ENCODE measurements at places on chromosomes 11 and 22.

DNA sequence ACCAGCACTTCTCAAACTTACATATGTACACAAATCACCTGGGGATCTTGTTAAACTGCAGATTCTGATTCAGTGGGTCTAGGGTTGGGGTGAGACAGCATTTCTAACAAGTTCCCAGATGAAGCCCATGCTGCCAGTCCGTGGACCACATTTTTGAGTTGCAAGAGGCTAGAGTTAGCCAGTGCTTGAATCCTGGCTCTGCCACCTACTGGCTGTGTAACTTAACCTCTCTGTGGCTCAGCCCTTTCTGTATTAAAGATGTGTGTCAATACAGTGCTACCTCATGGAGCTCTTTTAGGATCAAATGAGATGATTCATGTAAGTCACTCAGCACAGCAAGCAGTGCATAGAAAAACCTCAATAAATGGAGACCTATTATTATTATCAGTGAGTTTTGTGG is 90.2 kb upstream of the ISX start:
- DNase-seq: no peak

DNA sequence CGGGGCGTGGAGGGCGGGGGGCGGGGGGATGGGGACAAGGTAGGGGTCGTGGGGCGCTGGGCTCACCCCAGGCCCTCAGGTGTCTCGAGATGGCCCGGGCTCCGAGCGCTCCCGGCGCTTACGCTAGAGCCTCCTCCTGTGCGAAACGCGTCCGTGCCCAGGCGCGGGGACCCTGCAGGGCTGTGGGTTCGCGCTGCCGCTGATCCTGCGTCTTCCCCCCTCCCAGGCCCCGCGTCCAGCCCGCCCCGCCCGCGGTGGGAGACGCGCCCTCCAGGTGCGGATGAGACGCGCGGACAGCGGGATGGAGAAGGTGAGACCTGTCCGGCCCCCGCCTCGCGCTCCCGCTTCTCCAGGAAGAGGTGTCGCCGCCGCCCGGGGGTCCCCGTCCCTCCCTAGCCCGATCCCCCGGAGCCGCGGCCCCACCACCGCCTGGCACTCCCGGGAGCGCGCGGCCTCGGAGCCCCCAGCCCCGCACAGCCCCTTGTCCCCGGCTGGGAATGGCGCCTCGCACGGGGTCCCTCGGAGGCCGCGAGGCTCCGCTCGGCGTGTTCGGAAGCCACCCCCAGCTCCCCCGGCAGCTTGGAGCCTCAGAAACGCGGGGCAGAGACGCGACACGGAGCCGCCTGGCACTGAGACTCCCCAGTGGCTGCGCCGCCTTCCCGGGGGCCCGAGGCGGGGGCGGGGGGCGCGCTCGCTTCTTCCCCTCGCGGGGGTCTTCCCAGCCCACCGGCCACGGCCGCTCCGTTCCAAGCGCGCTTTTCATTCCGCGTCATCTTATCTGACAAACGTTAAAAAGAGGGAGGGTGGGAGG is 27.6 kb upstream of the TOLLIP start:
- peak; percentile 28 for DNase-seq

GRCh38 chr11:45641961-45642360 is 23.5 kb downstream of the CHST1 start:
- no peak for DNase-seq

- no peak for DNase-seq
Measured at GRCh38 chr22:41333806-41334205, 32.5 kb downstream of the ZC3H7B start.

GRCh38 chr11:102269927-102270326 is 47.4 kb upstream of the BIRC3 start:
- DNase-seq: no peak

DNA sequence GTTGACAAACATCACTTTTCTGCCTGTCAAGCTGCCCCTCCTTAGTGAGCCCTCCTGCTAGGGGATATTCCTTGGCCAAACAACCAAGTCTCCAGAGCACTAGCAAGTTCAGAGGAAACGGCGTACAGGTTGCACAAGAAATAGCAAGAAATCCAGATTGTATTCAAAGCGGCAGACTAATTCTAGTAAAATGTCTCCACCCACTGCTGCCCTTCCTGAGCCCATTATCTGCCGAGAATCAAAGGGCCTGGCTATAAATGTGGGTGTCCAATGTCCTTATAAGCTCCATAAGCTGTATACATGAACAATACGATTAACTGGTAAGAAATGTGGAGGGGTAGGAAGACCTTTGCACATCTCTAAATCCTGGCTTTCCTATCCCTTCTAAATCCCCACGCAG is 44.0 kb upstream of the AKIP1 start:
- DNase-seq: no peak

DNA sequence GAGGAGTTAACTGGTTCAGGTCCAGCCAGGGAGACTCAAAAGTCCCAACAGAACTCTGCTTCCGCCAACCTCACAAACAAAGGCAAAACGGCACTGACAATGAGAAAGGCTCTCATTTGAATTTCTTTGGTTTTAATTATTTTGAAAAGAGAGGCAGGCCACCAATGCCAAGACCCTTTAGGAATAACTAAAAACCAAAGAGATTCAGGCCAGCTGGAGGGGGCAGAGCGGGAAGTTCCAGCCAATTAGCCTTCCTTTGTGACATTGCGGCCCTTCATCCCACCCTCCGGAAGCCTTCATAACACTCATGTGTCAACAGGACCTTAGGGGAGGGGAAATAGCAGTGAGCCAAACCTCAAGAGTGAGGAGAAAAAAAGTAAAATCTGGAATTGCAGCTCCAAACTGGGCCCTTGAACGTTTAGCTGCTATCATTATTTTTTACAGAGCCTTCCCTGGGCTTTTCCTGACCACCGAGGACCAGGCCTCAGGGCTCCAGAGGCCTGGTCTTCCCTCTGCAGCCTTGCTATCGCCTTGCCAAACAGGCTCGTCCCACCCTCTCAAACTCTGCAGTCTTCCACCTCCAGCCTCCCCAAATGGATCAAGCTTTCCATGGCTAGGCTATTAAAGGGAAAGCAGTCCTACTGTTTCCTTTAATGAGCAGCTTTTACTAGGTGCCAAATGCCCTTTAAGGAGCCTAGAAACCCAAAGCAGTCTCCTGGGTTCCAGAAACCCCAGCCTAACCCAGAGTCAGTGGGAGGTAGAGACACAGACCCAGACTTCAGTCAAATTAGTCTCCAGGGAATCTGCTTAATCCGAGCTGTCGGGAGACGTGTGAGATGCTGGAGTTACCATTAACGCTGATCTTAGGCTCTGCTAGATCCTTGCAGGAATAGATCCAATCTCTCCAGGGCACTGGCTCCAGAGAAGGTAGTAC is 114.2 kb downstream of the CCDC34 start:
- DNase-seq: no peak

GRCh38 chr22:46193898-46194310 is 43.6 kb downstream of the PPARA start:
- no peak for DNase-seq

GRCh38 chr11:69001243-69002081 is 11.6 kb downstream of the MRGPRF start:
- DNase-seq: no peak

DNA sequence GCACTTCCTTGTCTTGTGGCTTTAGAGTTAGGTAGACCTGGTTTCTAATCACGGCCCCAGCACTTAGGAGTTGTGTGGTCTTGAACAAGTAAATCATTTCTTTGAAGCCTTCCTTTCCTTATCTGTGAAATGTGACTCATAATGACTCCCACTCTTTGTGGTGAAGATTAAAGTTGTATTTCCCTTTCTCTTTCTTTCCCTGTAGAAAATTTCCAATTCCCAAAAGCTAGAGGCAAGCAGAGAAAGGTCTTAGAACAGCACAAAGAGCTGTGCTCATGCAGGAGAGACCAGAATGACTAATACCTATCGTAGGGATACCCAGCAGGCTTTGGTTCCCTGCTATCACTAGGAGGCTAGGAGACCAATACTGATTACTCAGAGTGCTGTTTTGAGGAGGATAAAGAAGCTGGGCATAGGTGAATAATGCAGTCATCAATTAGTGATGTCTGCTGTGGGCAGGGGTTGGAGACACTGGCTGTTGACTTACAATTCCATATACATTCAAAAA is 270.7 kb upstream of the SYN3 start:
- no peak for DNase-seq

GRCh38 chr22:37018815-37019308 is 385 bp downstream of the TST start:
- DNase-seq: no peak

GRCh38 chr11:113401718-113402117 is 14.1 kb downstream of the ANKK1 start:
- DNase-seq: no peak

DNA sequence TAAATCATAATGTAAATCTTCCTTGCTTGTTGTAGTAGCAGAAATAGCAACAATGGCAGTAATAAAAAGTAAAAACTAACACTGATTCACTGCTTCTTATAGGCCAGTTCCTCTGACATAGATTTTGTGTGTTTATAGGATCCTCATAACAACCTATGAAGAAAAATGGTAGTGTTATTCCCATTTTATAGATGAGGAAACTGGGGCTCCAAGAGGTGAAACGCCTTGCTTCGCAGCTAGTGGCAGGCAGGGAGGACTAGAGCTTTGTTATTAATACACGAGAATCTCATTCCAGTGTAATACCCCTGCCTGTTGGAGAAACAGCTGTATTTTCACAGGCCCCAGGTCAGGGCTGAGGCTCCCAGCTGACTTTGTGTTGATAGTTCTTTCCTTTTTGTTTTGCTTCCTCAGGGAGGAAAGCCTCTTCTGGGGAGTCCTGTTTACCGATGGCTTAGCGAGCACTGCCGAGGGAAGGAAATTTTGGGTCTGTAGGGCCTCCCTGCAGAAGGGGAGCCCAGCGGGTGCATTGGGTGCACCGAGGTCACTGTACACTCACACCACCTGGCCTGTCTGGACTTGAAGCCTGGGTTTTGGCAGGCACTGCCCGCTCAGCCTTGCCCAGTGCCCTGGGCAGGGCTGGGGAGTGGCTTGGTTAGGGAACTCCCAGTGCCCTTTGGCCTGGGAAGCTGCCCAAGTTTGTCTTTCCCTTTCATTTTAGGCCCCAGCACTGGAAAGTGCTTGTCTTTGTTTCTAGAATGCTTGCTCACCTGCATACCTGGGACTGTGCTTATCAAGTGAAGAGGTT is 13.5 kb downstream of the KIAA1671 start:
- no peak for DNase-seq

DNA sequence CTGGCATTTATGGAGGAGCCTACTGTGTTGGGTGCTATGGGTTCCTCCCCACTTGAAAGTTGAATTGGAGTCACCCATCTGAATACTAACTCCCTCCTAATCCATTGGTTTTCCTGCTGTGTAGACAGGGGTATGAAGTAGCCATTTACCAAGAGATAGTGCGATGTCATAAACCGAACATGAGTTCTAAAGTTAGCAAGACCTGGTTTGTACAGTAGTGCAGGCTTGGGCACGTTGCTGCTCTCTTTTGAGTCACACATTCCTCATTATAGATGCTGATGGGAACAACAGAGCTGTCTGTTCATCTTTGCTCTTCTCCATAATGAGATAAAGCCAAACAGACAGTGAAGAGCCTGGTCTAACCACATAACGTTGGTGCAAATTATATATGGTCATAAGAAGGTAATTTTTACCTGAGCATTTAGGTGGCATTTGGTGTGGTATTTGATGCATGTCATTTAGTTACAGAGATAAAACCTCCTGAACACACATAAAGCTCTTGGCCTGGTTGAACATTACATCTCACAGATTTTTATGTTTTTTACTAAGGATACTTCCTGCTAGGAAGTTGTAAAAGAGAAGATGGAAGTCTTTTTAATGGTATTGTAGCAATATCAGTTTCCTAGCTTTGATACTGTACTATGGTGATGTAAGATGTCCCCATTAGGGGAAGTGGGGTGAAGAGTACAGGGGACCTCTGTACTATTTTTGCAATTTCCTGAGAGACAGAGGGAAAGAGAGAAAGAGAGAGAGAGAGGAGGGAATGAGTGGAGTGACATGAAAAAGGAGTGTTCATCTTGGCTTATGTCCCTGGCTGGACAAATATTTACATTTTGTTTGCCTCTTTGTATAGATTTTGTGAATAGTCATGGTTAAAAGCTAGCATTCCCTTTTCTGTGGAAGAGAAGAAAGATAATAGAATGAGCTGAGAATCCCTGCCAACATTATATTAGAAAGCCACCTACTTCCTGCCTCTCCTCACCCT is 27.9 kb downstream of the GRAP2 start:
- DNase-seq: no peak

DNA sequence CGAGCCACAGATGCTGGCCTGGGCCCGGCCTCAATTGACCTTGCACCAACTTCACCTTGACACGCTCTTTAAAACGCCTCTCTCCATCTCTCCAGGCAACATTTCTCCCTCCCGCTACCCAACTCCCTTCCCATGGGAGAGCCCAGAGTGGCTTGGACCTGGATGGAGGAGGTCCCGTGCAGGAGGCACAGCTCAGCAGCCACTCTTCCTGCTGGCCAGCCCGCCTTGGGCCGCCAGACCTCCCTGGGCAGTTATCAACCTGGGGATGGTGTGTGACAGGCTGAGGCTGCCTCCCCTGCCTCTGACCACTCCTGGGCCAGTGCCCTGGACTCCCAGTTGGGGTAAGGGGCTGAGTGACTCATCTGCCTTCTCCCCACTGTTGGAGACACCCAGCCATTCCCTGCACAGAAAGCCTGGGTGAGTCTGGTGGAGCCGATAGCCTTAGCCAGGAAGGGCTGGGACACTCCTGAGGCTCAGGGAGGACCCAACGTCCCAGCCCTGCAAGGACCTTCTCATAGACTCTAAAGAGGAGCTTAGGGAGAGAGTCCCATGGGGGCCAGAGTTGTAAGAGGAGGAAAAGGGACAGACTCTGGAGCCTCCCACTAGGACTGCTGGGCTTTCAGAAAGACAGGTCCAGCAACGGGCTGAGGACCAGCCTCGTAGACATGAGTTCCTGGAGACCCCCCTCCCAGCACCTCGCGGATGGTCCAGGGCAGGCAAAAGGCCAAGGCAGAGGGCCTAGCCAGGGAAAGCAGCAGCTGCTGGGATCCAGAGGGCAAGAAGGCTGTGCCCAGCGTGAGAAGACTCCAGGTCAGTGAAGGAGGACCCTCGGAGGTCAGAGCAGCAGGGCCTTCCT is 131.7 kb downstream of the CEP164 start:
- no peak for DNase-seq

DNA sequence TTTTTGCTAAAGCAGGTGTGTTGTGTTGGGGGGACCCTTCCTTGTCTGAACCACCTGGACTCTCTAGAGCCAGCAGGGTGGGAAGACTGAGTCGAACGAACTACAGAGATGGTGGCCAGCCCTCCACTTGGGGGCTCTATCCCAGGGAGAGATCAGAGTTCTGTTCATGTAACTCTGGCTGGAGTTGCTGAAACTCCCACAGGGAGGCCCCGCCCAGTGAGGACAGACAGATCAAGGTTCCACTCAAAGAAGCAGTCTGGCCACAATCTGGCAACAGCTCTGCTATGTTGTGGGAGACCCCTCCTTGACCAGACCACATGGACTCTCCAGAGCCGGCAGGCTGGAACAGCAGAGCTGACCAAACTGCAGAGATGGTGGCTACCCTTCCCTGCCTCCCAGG is 20.2 kb upstream of the OR5AK2 start:
- DNase-seq: no peak

GRCh38 chr11:16741473-16741872 is 3.0 kb downstream of the C11orf58 start:
- DNase-seq: no peak

DNA sequence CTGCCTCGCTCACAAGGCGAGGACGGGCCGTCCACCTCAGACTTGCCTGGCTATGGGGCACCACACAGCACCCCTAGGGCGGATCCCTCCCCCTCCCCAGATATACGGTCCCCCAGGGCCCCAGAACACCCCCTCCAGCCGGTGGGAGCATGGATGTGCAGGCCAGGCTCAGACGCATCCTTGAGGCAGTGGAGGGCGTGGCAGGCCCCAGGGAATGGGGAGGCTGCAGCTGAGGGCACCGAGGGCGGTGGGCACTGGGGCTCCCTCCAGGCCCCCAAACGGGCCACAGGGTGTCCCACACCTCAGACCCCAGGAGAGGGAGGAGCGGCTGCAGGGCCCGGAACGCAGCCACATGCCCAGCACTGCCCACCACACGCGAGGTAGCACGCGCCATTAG is 12.1 kb downstream of the TTLL8 start:
- DNase-seq: no peak

Measured in activated T-helper 1 cell treated with Interleukin-2 at 50 U/mL for 16 hours (primary cell).